ENCODE measurements at places on chromosomes 1 and 21.

- DNase-seq: no peak
These were observed 12.7 kb downstream of the CD58 start for GRCh38 chr1:116558140-116558549.

GRCh38 chr1:213568929-213569815 is 418.6 kb upstream of the PROX1 start:
- DNase-seq: no peak

DNA sequence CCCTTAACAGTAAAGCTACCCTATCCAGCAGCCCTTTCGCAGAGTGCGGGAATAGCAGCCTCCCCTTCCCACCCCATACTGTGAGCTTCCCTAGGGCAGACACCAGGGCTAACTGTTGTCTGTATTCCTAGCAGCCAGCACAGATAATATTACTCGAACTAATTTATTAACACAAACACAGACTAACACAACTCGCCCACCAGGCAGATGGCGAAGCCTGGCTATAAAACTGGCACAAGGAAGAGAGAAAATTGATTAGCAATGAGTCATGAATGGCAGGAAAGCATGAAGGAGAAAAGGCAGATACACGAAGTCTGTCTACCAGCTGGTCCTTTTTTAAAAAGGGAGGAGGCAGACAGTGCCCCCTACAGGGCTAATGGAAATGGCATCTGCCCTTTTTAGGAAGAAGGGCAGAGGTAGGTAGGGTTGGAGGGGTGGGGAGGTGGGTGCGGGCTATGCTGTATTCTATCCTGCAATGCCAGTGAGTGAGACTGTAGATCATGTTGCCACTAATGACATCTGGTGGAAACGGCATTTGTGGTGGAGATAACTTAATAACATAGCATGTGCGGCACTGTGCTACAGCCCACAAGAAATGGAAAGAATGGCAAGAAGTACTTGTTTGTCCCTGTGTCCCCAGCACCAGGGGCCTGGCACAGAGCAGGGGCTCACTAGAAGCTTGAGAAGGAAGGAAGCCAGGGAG is 30.6 kb upstream of the CTPS1 start:
- DNase-seq: peak; percentile 45

DNA sequence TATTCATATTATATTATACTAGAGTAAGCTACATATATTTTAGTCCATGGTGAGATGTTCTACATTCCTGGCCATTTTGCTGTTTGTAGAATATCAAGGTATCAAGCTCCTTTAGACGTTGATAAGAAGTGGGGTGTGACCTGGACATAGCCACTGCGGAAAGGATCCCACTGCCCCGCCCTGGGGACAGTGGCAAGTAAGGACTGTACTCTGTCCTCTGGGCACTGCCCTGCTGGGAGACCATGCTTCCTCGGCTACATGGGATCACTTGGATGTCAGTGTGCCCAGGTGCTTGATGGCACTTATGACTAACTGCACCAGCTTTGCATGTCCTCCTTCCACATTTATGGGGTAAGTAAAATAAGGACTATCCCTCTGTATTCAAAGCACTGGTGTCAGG is 46.3 kb upstream of the NTPCR start:
- no peak for DNase-seq

- no peak for DNase-seq
These were observed 245.6 kb downstream of the RRAGC start for GRCh38 chr1:38613996-38614395.

- DNase-seq: no peak
These were observed 66.6 kb downstream of the HMGB4 start for GRCh38 chr1:33930346-33931110.

DNA sequence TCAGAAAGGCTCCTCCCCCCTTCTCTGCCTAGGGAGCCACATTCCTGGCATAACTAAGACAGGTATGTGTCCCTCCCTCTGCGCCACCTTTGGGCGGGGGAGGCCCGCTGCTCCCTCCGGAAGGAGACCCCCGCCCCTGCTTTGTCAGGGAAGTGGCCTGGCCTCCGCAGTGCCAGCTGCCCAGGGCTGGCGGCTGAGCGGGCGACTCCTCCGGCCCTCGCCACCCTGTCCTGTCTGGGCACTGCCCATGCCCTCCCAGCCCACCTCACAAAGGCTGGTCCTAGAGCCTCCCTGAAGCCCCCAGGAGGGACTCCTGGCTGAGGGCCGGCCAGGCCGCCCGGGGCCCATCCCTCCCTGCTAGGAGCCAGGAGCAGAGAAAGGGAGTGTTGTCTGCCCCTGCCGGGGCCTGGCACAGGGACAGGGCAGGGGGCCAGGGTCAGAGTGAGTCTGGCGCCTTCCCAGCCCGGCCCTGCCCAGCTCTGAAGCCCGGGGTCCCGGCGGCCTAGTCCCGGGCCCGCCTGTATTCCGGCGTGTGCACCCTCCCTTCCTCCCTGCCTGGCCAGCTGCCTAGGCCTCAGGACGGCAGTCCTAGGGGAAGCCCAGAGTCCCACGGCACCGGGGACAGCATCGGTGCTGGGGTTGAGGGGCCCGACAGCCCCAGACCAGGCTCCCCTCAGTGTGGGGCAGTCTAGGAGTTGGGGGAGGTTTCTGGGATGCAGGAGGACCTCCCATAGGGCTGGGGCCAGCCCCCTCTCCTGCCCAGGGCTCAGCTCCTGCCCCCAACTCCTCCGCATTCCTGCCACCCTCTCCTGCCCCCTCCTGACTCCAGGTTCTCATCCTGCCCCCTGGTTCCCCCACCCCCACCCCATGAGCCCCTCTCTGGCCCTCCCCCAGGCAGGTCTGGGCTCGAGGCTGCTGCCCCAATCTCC is 5.1 kb downstream of the AGRN start:
- DNase-seq: no peak

Measured in neural crest cell (in vitro differentiated cells).